ENCODE measurements at places on chromosomes 5 and 9. TPM values are rescaled to one million over a fixed set of nuclear protein-coding genes. Genes with fewer than 3 reads are reported as not detected.

The NR5A1 gene
- 0.69 TPM for total RNA-seq

The GKAP1 gene
- total RNA-seq: 18.5 TPM

The DMRT3 gene
- total RNA-seq: not detected

The ZNF454 gene
- total RNA-seq: 10.6 TPM

The SLC36A3 gene
- total RNA-seq: not detected

The EQTN gene
- total RNA-seq: 1.4 TPM

The SPATA9 gene
- total RNA-seq: 0.46 TPM

The EFNA5 gene
- total RNA-seq: 22.6 TPM

The NMRK1 gene
- total RNA-seq: 6.2 TPM

The TXNDC8 gene
- total RNA-seq: not detected

The GFI1B gene
- 0.23 TPM for total RNA-seq

The CERCAM gene
- 10.4 TPM for total RNA-seq

The LCN15 gene
- not detected for total RNA-seq
